ENCODE measurements at places on chromosomes 5 and 9.
A peak's percentile ranks its signal among the peaks of the same experiment; 100 is the strongest.

GRCh38 chr5:135829681-135830383 is 4.6 kb upstream of the SLC25A48 start:
- peak; percentile 55 for DNase-seq

DNA sequence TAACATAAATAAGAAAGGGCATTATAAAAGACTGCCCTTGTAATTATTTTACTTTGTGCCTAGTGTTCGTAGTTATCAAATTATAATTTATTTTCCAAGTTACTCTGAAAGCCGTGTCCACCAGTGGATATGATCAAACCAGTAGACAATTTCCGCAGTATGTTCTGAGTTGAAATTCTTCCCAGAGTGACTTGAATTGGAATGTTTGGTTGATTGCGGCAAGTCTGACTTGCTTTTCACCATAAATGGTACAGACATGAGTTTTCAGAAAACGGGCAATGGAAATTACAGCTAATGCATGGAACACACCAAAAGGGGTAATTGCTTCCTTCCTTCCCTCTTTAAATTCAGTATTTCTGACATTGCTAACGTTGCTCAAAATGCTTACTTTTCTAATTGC is 56.6 kb downstream of the CHSY3 start:
- no peak for DNase-seq

GRCh38 chr9:95096381-95096780 is 221.1 kb downstream of the FANCC start:
- no peak for DNase-seq

- DNase-seq: peak; percentile 74
These were observed 87.7 kb downstream of the ENTREP1 start for GRCh38 chr9:69412741-69413150.

DNA sequence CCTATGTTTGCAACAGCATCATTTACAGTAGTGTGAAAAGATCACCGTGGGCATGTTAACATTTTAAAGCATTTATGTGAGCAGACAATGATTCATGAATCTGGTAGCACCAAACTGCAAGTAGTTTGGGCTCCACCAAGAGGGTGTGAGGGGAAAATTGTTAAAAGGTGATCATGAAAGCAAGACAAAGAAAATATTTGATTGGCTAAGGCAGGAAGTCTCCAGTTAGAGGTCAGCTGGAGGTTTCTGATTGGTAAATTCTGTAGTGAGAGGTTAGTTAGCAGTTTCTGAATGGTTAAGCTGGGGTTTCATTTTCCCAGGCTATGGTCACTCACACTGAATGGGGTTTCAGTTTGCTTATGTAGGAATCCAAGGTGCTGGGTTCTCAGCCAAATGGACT is 13.5 kb upstream of the DRD1 start:
- DNase-seq: no peak

DNA sequence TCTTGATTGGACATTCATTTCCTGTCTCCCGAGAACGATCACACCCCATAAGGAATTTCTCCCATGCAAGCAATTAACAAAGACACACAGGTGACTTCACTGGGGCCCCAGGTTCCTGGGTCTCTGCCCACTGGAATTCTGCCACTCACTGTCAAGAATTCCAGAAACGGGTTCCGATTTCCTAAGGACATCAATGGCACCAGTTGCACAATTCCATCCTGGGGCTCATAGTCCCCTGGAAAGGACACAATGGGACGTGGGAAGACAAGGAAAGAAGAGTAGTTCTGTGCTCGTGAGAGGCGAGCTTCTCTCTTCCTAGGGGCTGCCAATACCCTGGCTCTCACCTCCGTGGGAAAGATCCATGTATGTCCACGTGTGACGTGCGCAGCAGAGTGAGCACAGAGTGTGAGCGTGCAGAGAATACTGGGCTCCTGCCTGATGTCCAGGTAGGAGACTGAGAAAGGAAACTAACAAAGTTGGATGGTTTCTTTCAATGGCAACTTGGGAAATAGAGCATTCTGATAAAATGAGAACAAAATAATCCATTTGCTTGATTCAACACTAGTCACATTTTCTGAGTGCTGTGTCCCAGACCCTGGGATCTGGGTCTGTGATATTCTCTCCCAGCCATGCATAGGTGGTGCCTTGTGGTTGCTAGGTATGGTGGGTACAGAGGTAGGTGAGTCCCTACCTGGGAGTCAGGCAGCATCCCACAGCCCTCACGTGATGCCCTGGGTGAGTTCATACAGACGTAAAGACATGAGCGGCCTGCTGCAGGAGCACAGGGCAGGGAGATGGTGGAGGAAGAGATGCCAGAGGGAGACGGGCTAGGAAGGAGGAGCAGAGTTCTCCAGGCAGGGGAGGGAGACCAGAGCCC is 159.8 kb downstream of the COL23A1 start:
- DNase-seq: no peak

DNA sequence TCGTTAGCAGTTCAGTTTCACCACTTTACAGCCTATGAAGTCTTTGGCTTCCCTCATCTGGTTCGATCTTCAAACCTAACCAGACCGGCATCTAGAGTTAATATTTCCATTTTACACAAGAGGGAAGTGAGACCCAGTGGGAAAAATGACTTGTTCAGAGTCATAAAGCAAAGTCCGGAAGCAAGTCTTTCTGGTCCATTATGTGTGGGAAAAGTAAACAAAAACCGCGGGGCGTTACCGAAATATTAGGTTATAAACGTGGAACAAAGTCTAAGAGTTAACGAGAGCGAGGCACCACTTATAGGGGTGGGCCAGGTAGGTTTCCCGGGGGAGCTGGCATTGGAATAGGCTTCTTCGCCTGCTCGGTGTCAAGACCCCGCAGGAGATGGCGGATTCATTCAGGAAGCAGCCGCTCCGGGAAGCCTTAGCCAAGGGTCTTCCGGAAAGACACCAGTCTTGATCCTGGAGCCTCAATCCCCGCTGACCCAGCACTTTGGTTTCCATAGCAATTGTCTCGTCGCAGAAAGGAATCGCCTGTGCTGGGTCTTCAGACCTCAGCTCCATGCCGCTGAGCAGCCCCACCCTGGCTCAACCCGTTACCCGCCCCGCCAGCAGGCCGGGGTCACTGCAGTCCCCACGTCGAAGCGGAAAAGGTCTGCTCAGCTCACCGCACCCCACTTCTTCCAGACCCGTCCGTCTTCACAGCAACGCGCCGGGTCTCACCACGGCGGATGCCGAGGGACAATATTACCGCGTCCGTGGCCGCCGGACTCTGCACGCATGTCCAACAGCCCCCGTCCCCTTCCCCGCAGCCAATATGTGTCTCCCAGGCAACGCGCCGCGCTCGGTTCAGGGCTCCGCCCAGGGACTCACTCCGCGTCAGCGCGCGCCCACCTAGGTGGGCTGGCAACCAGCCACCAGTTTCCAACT is at the start of gene C5orf52:
Gene C5orf52, plus strand, starts transcription at position 872 of the 930 bp plus-strand sequence. CDS start 82 bp downstream, outside the sequence.
- DNase-seq: peak; percentile 26

- DNase-seq: no peak
These were observed 31.5 kb downstream of the HMHB1 start for GRCh38 chr5:143843461-143843860.

- peak; percentile 35 for DNase-seq
These were observed 378.3 kb upstream of the DAP start for GRCh38 chr5:11139217-11139865.

- no peak for DNase-seq
These were observed 651.8 kb downstream of the KIF4B start for GRCh38 chr5:155665361-155665760.

- DNase-seq: no peak
These were observed 9.3 kb downstream of the OBP2B start for GRCh38 chr9:133199648-133200321.

GRCh38 chr9:127118597-127119319 is 3.7 kb downstream of the ANGPTL2 start:
- no peak for DNase-seq

- peak; percentile 57 for DNase-seq
These were observed 790 bp downstream of the PTAR1 start for GRCh38 chr9:69759021-69759420.

DNA sequence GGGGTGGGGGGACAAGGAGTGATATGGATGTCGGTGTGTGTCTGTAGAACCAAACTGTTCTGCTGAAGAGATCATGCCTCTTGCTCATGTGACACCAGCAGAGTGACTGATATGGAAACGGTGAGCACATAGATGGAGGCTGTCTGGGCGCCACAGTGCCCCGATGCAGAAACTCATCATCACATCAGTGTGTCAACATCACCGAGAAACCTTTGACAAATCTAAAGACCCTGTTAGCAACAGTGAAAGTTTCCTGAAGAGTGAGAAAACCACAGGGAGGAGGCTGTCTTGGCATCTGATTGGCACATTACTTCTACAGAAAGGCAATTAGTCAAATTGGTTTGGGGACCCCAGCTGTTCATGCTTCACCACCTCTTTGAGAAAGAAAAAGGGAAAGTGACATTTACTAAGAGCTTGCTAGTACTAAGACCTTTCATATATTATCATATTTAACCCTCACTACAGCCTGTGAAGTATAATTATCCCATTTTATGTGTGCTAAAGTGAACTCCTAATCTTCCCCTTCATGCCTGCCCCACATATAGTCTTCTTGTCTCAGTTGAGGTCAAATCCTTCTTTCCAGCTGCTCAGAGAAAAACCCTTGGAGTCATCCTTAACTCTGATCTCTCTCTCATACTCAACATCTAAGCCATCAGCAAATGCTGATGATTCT is 25.6 kb downstream of the CSF2 start:
- DNase-seq: no peak

- DNase-seq: peak; percentile 78
These were observed at the start of gene MELK for GRCh38 chr9:36572515-36573418. TSS of gene MELK (plus strand) at chr9:36572895. CDS start at chr9:36581682, 8,787 bp downstream.

DNA sequence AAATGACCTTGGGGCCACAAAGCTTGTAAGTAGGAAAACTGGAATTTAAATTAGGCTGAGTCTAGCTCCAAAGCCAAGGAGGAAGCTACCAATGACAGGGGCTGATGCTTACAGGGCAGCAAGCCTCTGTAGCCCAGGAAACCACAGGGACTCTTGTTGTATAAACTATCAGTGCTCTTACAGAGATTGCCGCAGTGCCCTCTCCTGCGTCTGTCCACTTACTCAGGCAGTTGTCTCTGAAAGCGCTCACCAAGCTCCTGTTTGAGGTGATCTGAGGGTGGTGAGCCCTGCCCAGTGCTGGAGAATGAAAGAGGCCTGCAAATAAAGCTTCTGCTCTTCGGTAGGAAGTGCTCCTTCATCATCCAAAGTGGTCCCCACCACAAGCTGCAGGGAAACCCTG is 498.8 kb downstream of the ARHGEF28 start:
- no peak for DNase-seq

DNA sequence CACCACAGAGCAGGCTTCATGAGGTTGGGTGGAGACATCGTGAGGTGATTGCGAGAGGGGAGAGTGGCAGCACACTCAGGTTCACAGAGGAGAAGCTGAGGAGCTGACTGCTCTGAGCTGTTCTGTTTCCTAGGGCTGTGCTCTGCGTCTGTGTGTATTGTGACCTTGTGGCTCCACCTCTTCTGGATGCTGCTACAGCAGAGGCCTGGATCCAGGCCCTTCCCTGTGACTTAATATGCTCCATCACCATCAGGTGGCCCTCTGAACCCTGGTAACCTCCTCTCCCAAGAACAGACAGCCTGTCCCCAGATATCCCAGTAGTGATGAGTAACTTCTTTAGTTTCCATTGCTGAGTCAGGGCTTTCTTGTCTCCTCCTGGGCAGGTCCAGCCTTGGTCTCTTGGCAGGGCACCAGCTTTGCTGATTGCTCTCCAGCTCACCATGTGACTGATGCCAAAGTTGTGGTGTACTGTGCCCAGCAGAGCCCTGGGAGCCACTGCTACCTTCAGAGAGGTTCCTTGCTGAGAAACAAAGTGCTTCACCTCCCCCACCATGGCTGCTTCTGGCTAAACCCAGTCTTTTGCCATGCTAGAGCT is 212.8 kb upstream of the CHD1 start:
- DNase-seq: no peak

DNA sequence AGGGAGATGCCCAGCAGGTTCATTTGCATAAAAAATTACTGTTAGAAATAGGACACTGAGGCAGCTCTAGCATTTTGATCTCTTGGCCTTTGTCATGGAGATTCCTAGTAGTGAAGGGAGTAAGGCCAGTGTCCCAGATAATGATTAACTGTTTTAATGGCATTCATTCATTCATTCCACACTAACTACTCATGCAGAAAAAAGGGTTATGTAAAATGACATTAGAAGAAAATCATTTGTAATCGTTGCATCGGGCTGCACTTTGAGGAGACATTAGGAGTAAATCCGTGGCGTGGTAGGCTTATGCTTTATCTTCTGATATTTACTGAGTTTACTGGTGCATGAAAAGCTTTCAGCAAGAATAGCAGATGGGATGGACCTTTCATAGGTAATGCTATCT is 82.6 kb upstream of the GRHPR start:
- DNase-seq: no peak

GRCh38 chr5:1032011-1032410 is 23.4 kb downstream of the NKD2 start:
- no peak for DNase-seq

GRCh38 chr9:104682642-104683041 is 11.7 kb upstream of the OR13D1 start:
- peak; percentile 70 for DNase-seq

DNA sequence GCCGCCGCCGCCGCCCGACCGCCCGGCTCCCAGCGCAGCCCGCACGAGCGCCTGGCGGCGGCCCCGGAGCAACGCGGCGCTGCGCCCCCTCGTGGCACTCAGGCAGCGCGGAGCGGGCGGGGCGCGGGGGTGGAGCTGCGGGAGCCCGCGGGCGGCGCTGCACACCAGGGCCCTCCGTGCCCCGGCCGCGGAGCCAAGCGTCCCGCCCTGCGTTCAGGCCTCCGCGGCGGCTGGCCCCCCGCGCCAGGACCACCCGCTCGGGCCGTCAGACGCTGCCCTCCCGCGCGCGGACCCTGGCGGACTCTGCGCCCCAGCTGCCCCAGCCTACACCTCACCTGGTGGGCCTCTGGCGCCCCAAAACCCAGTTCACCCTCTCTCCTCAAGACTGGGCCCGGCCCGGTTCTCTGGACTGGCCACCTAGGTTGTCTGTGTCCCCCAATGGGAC is at the start of gene RASGEF1C:
Gene RASGEF1C, minus strand, starts transcription at position 75 of the 445 bp plus-strand sequence. CDS start 71,159 bp downstream, outside the sequence.
- peak; percentile 47 for DNase-seq

- DNase-seq: no peak
These were observed 78.2 kb upstream of the ADCY2 start for GRCh38 chr5:7317751-7318150.

DNA sequence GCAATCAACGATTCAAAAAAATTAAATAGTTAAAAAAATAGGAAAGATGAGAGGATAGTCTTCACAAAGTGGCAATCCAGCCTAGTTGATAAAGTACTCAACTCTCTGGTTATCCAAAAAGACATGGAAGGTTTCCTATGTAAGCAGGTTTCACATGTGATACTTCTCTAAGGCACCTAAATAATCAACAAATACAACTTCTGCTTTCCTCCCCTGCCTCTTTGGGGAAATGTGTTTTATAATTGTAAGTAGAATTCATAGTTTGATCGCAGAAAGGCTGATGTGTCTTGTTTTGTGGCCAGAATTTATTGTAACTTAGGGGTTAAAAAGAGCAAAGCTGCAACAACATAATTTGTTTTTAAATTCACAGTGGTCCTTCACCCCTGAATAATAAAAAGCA is 855.5 kb upstream of the DMAC1 start:
- DNase-seq: no peak

- DNase-seq: no peak
These were observed 4.6 kb upstream of the RACK1 start for GRCh38 chr5:181248277-181248676.

GRCh38 chr5:6187501-6187900 is 190.8 kb downstream of the MED10 start:
- DNase-seq: no peak
